ENCODE measurements at places on chromosomes 2 and 18. TPM values are rescaled to one million over a fixed set of nuclear protein-coding genes. Genes with fewer than 3 reads are reported as not detected.

REG3A gene
- total RNA-seq, result not detected

FAM110C gene
- 8.6 TPM for total RNA-seq

POTEC gene
- under 0.01 TPM for total RNA-seq

ATOH8 gene
- 2.0 TPM for total RNA-seq

PID1 gene
- 36.7 TPM for total RNA-seq

NYAP2 gene
- 14.3 TPM for total RNA-seq

SERPINB7 gene
- not detected for total RNA-seq

NDUFV2 gene
- total RNA-seq, result 85.2 TPM

GDF7 gene
- total RNA-seq, result under 0.01 TPM

ITGAV gene
- 37.5 TPM for total RNA-seq

GCKR gene
- 1.6 TPM for total RNA-seq

ICOS gene
- not detected for total RNA-seq

ITPRIPL1 gene
- total RNA-seq, result 4.9 TPM

BMP10 gene
- total RNA-seq, result not detected

RTP5 gene
- total RNA-seq, result 2.4 TPM

DNA sequence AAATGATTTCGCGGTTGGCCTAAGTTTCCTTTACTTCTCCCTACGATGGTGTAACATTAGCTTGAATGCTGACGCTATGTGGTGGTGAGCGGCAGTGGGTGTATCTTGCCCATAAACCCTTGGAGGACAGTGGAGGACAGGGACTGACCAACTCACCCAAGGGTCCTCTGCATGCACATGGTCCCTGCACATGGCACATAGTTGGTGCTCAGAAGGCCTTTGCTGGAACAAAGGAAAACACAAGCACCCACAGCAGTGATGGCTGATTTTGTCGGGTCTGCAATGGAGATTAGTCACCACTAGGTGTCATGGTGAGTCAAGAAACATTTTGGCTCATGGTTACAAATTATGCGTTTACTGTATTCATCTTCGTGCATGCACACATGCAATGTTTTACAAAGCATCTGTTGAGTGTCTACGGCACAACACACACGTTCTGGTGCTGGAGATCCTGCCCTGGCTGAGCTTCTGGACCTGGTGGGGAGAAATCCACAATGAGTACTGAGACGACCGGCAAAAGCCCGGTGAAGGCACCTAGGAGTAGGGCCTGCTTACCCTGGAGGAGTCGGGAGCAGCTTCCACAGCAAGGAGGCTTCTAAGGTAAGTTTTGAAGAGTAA is 44.0 kb downstream of the PDCL3 start:
- DNase-seq, result peak; percentile 64

DNA sequence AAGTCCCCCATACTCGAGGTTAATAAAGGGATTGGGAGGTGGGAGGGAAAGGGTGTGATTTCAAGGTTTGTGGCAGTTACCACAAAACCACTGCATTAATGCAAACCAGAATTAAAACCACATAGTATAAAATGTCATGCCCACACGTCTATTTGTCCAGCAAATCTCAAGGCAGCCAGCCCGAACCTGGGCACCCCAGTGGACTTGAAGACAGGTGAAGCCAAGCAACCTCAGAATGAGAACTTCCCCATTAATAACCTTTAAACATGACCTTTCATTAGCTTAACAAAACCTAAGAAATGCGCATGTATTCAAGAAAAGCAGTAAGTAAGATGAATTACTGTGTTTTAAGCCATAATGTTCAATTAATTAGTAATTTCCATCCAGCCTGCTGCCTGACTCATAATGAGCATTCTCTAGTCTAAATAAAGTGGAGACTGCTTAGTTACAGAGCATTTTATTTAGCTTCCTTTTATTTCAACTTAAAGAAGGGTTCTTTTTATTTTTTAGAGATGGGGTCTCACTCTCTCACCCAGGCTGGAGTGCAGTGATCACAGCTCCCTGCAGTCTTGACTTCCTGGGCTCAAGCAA is 229.6 kb downstream of the FAM210A start:
- DNase-seq, result no peak

DNA sequence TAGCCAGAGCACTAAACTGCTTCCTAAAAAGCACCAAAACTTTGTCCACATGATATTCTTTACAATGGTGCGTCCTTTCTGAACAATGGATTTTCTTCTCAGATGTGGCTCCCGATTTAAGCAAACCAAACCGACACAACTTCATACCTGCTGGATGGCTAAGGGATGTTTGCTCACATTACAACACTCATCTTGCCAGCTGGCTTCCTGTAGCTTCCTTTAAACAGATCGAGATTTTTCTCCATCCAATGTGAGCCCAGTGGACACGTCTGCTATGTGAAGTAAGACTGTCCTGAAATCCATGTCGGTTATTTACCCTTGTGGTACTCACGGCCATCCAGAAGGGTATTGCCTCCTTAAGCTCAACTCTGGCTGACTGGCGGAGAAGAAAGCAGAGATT is 126.5 kb downstream of the MAPK4 start:
- DNase-seq, result no peak

DNA sequence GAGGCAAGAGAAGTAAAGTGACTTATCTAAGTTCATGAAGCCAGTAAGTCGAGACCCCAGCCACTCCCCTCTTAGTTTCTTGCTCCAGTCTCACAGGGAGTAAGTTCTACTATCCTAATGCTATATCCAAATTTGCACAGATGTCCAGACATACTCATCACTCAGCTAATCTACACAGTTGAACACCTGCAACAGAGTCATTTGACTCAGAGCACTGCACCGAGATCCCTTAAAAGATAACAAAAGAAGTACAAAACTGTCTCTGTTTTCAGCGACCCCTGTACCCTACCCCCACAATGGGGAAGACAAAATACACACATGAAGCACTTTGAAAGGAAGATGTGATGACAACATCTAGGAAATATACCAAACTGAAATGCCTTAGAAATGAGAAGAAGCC is 22.6 kb upstream of the CCDC141 start:
- DNase-seq, result no peak

DNA sequence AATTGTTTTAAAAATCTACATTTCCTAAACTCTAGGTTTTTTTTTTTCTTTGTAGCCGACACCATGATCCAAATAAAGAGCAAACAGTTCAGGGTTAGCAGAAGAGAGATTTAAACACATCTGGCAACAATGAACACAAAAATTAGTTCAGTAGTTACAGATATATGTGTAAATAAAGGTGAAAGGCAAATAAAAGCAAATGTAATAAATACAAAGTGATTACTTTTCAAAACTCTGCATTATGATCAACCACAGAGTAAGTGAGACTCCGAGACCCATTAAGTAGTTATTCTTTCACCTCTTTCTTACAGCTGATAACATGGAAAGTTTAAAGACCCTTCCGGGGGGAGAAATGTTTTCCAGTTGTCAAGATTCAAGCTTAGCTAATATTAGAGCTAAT is 716 bp downstream of the CALCRL start:
- no peak for DNase-seq

GRCh38 chr18:3071676-3072075 is 58.7 kb upstream of the LPIN2 start:
- no peak for DNase-seq

DNA sequence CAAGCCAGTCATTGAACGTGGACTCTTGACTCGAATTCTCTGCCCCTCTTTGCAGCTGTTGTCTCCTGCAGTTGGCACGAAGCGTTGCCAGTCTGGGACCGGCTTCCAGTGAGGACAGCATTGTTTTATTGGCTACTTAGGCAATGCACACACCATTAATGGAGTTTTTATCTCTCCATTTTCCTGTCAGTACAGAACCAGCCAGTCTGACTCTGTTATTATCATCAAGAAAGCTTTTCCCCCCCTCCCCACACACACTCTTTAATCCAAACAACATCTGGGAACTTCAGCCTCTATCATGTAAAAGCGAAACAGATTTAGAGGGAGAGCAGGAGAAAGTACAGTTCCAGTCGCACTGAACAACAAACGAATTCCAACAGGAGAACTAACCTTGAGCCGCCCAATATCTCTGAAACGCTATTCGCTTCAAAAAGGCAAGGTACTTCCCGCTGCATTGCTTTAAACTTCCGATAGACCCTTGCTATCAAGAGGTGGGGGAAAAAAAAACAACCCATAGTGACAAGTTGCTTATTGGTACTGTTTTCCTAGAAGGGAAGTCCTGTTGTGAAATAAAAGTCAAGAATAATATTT is 38.2 kb downstream of the ACVR1 start:
- DNase-seq, result no peak

GRCh38 chr18:79681484-79682387 is 2.1 kb downstream of the CTDP1 start:
- no peak for DNase-seq

- DNase-seq, result no peak
Observed at GRCh38 chr2:202669841-202670240, 35.1 kb downstream of the FAM117B start.

DNA sequence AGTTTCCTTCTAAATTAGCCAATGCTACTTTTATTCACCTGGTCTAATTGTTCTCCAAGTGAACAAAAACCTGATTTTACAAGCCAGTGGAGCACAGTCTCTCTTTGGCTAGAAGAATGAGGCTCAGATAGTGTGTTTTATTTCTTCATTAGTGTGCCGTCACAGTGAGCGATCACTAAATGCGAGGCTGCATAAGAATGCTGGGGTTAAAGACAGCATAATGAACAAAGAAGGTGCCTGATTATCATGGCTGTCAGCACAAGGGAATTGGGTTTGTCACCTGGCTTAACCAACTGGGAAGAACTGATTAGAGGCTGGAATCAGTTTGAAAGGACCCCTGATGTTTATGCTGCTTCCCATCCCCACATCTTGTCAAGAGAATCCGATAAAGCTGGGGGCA is 76.4 kb downstream of the EPHA4 start:
- DNase-seq, result no peak

- peak; percentile 12 for DNase-seq
Observed at GRCh38 chr2:219634171-219634940, 6.9 kb downstream of the SLC4A3 start.

- DNase-seq, result no peak
Observed at GRCh38 chr2:133169274-133169912, 398.9 kb downstream of the NCKAP5 start.

GRCh38 chr2:145360129-145360790 is 840.3 kb upstream of the ZEB2 start:
- DNase-seq, result no peak

DNA sequence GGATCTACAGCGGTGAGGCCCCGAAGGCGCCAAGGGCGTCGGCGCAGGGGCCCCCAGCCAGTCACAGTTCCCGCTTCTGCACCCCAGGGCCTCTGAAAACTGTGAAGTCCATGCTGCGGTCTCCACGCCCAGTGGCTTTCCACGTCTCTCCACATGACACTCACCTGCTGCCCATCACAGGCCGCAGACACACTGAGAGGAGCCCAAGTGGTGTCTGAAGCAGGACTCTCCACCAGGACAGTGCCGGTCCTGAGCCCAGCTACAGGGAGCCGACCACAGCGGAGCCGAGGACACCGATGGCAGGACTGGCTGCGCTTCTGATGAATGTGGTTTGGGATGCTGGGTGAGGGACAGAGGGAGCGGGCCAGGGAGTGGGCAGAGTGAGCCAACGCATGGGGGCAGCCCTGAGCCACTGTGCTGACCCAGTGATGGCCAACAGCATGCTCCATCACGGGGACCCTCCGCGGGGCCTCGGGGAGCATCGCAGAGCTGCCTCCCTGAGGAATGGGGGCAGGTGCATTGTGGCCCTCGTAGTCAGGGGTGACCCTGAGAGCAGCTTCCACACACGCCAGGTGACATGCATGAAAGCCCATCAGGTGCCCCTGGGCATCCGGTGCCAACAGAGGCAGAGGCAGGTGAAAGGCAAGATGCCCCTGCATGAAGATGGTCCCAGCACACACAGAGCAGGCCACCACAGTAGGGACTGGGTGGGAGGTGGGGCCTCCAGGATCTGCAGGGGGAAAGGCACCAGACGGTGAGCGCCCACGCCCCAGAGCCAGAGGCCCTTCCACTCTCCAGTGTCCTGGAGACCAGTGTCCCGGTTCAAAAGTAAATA is 116.6 kb downstream of the HDAC4 start:
- no peak for DNase-seq

DNA sequence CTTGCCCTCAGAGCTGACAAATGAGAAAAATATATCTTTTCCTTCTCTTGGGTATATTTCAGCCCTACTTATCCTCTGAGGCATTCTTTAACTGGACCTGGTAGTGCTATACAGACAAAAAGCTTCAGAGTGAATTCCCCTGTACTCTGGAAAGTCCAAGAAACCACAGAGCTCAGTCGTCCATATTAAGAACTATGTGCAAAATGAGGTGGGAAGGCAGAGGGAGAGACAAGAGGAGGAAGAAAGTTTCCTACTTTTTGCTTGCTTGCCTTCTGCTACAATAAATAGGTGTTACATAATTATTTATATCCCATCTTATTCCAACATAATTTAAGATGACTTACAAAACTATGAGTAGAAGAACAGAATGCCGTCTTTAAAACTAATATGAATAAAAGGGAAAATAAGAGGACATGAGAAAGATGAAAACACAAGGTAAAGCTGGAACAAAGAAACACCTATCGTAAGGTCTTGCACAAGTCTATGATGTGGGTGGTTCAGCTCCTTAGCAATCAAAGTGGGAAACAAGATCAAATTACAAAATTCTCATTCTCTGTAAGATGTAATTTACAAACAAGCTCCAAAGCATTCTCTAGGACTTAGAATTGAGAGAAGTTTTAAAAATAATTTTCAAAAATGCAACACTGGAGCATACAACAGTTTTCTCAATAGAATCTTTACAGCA is 97.9 kb downstream of the BAZ2B start:
- no peak for DNase-seq

DNA sequence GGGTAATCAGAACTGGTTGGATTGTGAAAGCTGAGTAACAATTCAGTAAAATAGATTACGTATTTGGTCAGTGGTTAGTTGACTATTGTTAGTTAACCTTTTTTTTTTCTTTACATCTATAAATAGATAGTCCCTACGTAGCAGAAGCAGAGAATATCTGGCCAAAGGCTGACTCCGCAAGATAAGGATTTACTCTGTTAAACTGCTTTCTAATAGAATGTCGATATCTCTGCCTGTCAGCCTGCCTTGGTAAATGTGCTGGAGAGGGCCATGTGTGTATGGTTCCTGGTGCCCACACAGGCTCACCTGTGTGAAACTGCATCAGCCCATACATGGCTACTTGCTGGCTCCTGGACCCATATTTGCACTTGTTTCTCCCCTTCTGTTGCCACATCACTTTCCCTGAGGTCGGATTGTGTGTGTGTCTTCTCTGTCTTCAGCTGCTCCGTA is 94.4 kb downstream of the CRIM1 start:
- no peak for DNase-seq

Data from frontal cortex (tissue), 4 donors.